ENCODE measurements at places on chromosomes 4 and X.

DNA sequence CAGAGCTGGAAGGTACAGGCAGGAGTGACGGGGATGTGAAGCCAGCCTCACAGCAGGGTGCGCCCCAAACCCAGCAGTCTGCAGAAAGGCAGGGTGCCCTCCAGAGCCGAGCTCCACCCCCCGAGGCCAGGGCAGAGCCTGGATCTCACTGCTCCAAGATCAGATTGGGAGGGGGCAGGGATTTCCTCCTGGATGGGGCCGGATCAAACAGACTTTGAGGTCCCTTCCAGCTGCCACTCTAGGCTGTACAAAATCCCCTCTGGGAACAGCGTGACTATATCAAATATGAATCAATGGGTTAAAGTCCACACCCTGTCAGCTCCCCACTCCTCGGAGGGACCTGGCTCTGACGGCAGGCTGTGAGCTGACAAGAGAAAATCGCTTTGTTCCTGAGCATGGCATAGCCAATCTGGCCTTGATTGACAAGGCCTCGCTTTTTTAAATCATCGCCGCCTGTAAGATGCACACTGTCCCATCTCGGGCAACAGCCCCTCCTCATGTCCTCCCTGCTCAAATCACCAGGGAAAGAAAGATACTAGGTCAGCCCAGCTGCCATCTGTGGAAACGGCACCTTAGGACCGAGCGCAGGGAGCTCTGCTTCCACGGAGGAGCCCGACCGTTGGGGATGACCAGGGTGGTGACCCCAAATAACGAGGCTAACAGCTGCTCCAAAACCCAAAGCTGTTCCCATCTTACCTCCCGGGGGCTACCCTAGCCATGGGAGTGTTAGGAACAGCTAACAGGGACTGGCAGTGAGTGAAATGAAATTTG is 39.9 kb downstream of the PSAPL1 start:
- no peak for DNase-seq

GRCh38 chr4:2501034-2501594 is 32.2 kb downstream of the RNF4 start:
- no peak for DNase-seq

DNA sequence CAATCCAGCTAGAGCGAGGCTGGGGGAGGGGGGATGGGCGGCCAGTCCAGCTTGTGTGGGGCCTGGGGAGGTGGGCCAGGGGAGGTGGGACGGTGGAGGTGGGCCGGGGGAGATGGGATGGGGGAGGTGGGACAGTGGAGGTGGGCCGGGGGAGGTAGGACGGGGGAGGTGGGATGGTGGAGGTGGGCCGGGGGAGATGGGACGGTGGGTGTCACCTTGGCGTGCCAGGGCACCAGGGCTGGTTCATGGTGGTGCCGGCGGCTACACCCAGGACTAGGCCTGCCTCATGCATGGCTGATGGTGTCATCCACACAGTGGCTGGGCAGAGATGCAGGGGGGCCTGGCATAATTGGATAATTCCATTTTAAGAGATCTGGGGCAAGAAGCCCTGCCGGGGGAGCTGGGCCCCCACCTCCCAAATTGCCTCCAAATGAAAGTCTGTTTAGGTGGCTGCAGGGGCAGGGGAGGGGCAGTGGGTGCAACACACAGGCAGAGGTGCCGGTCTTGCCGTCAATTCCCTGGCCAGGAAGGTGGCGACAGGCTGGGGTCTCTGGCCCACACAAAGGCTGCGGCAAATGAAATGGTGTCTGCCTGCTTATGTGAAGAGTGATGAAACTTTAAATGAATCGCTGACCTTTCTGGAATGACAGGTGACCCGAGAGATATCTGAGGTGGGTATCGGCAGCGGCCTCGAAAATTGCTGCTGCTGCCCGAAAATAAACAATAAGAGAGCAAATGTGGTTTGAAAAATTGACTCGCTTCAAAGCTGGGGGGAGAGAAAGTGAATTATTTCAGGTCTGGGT is 82.1 kb downstream of the FAM53A start:
- no peak for DNase-seq

- DNase-seq = no peak
These were observed 289.3 kb upstream of the GATB start for GRCh38 chr4:152050106-152050505.

DNA sequence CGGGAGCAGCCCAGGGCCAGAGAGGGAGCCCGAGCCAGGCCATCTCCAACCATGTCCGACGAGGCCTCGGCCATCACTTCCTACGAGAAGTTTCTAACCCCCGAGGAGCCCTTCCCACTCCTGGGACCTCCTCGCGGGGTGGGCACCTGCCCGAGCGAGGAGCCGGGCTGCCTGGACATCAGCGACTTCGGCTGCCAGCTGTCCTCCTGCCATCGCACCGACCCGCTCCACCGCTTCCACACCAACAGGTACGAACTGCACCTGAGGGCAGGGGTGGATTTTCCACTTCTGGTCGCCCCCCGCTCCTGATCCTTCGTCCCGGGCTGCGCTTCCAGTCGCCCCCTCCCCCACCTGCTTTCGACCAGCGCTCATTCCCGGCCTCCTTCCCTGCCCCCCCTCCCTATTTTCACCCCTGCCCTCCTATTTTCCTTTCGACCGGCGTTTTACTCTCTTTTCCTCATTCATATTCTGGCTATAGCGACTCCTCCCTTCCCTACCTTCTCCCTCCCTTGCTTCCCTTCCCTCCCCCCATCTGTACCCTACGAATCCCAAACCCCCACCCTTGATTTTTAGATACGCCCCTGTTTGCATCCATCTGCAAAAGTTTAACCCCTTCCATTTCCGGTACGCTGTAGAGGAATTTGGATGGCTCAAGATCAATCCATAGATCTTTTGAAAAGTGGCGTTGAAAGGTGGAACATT is 633 bp downstream of the FAM199X start:
- DNase-seq = no peak

DNA sequence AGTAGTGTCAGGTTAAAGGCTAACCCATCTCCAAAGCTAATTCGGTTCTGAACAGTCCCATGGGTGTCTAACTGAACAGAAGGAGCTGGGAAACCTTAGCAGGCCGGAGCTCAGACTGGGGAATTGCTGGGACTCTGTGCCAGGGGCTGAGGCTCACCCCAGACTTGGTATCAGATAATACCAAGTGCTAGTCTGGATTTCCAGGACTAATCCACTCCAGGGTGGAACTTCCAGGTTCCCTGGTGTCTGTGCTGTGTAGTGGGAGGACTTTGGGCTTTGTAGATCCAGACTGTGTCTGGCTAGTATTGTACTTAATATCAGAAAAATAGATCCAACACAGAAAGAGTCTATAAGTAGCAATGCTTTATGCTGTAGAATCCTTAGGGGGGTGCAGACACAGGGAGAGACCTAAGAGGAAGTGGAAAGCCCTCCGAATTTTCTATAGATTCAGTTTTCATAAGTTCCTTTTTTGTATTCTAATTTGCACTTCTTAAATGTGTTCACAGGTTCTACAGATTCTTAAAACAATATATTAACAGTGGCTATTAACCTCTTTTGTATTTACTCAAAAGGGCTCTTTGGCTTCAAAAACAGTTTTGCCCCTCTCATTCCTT is 4.1 kb downstream of the ZNF827 start:
- no peak for DNase-seq

DNA sequence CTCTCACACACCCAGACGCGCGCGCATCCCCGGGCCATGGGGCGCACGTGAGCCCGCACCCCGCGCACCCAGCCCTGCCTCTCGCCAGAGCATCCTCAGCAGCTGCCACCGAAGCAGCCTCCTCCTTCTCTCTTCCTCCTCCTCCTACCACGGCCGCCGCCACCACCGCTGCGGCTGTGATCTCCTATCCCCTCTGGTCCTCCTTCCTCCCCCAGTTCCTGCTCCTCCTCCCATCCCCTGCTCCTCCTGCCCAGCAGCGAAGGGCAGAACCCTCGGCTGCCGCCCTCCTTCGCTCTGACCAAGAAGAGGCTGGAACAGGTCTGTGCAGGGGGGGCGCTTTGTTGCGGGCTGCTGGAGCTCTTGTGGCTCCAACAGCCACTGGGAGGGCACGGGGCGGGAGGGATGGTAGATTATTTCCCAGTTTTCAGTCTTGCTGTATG is 148.7 kb upstream of the CHRDL1 start:
- no peak for DNase-seq

- no peak for DNase-seq
These were observed 30.9 kb downstream of the STOX2 start for GRCh38 chr4:183936047-183936446.
